NCI-H345 (cell line): ENCODE measurements at places on chromosomes 11 and 22.

- no peak for DNase-seq
Measured at GRCh38 chr11:86990031-86990430, 34.8 kb upstream of the FZD4 start.

DNA sequence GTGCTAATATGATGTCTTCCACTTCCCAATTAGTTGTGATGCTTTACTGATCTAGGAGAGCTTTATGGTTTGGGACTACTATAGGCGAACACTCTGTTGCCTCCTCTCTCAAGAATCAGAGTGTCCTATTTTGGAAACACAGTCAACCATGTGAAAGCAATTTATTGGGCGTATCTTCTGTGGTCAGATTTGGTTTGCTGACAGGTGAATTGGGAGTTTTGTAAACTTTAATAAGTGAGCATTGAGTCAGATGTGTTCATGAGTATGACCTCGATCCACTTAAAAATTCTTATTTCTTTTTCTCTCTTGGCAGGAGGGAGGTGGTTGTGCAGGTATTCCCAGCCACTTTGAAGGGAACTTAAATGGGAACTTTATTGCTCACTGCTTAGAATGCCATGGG lies 4.4 kb downstream of the CAT start:
- DNase-seq, result no peak

DNA sequence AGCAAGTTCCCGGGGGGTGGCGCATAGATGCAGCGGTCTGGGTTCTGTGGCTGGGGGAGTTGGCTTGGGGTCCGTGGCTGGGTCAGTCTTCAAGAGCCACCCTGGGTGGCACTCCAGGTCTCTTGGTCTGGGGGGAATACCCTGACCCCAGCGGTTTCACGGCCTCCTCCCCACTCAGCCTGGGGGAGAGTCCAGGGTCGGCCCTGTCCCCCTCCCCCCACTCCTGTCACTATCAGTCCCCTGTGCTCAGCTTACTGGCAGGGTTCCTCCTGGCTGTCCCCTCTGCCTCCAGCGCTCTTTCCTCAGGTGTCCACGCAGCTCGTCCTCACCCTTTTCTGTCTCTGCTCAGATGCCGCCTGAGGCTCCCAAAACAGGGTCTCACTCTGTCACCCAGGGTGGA lies 68.5 kb upstream of the PARVG start:
- DNase-seq, result no peak

DNA sequence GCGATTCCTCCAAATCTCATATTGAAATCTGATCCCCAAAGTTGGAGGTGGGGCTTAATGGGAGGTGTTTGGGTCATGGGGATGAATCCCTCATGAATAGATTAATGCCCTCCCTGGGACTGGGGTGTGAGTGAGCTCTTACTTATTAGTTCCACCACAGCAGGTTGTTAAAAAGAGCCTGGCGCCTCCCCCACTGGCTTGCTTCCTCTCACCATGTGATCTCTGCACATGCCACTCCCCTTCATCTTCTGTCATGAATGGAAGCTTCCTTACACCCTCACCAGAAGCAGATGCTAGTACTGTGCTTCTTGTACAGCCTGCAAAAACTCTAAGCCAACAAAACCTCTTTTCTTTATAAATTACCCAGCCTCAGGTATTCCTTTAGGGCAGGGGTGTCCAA lies 8.8 kb downstream of the RRAS2 start:
- no peak for DNase-seq

GRCh38 chr11:12287009-12287373 lies 90.4 kb upstream of the PARVA start:
- DNase-seq, result no peak
